ENCODE measurements at places on chromosomes 13 and 19.

DNA sequence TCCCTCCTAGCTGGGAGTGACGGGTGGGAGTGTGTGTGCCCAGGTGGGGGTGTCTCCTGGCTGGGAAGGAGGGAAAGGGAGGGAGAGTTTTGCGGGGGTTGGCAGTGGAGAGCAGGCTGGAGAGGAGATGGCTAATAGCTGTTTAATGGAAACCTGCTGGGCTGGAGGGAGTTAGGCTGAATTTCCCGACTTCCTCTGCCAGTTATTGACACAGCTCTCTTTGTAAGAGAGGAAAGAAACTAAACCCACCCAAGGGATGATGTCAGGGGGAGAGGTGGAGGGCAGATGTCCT is 10.2 kb upstream of the ILF3 start:
- no peak for DNase-seq

- no peak for DNase-seq
Measured at GRCh38 chr19:18601875-18602274, 4.7 kb downstream of the CRLF1 start.

GRCh38 chr13:108439556-108439955 is 170.0 kb downstream of the TNFSF13B start:
- DNase-seq: no peak

DNA sequence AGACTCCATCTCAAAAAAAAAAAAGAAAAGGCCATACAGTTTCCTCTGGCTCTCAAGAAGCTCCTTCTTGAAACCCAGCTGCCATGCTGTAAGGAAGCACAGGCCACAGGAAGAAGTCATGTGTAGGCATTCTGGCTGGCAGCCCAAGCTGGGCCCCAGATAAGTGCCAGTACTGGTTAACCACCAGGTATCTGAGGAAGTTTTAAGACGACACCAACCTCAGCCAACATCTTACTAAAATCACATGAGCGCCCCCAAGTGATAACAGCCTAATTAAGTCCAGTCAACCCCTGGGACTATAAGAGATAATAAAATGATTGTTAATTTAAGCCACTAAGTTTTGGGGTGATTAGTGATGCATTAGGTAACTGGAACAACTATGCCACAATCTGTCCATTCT is 27.4 kb upstream of the AKT2 start:
- DNase-seq: no peak

GRCh38 chr19:16736709-16737108 is 17.1 kb downstream of the NWD1 start:
- no peak for DNase-seq

Measured in substantia nigra (tissue), 51 donors.